Natural killer cell (primary cell): ENCODE measurements at places on chromosomes 5 and 9. TPM values are rescaled to one million over a fixed set of nuclear protein-coding genes. Genes with fewer than 3 reads are reported as not detected.

DNA sequence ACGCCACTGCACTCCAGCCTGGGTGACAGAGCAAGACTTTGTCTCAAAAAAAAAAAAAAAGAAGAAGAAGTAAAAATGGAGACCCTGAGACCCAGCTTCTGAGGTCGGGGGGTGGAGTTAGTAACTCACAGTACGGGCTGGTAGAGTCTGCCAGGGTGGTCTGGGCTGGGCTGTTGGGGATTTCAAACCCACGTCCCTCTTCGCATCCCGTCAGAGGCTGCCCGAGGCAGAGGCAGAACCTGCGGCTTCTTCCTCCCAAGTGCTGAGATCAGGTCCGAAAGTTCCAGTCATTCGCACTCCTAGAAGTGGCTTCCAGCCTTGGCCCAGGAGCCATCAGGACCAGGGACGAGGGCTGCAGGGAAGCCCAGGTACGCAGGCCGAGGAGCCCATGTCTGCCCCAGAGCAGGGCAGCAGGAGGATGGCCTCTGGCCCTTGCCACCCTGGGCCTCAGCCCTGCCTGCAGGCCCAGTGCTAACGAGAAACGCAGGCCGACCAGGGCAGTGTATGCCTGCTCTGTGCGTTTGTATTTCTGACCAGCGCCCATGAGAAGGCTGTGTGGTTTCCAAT lies 9.9 kb upstream of the SLC2A6 start:
- DNase-seq, result no peak
- H3K27me3 ChIP-seq, result no peaks in the 10 kb centered on the region

DNA sequence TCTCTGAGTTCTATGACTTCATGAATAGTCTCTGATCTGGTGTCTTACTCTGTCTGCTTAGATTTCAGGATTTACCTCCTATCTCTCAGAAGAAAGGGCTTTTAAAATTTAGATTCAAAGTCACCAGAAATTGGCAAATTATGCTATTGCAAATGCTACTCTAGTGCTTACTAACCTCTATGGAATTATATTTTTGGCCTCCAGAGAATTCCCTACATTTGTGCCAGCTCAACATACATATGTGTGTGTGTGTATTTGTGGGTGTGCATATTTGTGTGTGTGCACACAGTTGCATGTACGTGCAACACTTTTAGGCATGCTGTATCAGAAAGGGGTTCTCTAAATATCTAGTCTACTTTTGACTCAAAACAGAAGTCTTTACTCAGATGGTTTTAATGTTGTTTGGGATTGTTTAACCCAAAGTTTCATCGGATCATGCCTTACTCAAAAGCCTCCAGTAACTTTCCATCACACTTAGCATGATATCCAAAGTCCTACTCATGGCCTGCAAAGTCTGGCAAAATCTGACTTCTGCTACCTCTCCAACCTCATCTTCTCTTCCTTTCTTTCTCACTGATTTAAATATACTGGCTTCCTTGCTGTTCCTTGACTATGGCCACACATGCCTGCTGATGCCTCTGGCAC lies 147.6 kb upstream of the NR3C1 start:
- H3K4me3 ChIP-seq, result no peak overlapping the region
- H3K36me3 ChIP-seq, result no peaks in the 10 kb centered on the region
- H3K4me1 ChIP-seq, result no peaks in the 10 kb centered on the region
- no peaks in the 10 kb centered on the region for H3K27me3 ChIP-seq
- H3K27ac ChIP-seq, result no peak overlapping the region
- no peak for DNase-seq

The SLC36A3 gene
- not detected for total RNA-seq

DNA sequence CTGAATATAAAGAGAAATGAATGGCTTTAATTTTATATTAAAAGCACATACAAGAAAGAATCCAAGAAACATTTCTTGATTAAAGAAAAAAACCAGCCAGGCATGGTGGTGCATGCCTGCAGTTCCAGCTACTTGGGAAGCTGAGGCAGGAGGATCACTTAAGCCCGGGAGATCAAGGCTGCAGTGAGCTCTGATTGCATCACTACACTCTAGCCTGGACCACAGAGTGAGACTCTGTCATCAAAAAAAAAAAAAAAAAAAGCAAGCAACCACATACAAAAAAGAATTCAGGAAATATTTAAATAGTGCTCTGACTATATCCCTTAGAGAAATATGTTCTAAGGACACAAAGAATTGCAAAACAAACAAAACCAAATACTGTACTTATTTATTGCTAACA lies 2.5 kb upstream of the PLAC8L1 start:
- H3K4me3 ChIP-seq, result no peak overlapping the region
- H3K36me3 ChIP-seq, result peaks cover 9% of the 10 kb centered on the region
- H3K27me3 ChIP-seq, result no peaks in the 10 kb centered on the region
- H3K4me1 ChIP-seq, result no peaks in the 10 kb centered on the region

The IFNA5 gene
- total RNA-seq, result not detected
